Hematopoietic multipotent progenitor cell treated with erythropoietin and hydrocortisone succinate and interleukin-3 and kit ligand, for 15 days (in vitro differentiated cells): ENCODE measurements at places on chromosomes 13 and 19.

DNA sequence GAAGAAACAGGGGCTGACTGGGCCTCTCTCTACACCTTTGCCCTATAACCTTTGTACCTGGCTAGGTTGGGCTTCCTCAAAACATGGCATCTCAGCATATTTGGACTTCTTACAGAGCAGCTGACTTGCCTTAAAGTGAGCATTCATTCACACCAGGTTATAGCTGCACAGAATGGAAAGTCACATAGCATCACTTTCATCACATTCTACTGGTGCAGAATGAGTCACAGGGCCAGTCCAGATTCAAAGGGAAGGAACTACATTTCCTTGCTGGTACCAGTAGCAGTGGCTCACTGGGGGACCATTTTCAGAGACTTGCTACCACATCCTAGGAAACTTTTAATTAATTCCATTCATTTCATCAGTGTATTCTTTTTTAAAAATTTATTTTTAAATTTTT, 20.3 kb upstream of the TPTE2 start:
- DNase-seq, result no peak

- peak; percentile 51 for DNase-seq
These were observed 8.9 kb upstream of the CYP4F3 start for GRCh38 chr19:15631817-15632216.

DNA sequence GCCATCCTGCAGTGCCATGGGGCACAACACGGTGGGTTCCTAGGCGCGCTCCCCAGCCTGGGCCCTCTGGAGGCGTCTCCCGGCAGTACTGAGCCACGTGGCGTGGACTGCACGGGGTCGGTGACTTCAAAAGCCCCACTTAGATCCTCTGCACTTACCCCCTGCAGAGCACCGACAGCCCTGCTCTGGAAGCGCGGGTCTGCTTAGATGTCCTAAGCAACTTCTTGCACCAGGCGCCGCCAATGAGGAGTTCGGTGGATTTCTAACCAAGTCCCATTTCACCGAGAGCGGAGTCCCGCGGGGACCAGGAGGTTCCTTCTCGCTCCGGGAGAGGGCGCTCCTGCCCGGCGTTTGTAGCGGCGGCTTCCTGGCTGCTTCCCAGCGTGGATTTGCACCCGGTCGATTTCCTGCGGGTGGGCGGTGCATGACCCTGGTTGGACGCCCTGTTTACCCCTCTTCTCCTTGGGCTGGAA, 25.2 kb upstream of the ZNF845 start:
- no peak for DNase-seq

DNA sequence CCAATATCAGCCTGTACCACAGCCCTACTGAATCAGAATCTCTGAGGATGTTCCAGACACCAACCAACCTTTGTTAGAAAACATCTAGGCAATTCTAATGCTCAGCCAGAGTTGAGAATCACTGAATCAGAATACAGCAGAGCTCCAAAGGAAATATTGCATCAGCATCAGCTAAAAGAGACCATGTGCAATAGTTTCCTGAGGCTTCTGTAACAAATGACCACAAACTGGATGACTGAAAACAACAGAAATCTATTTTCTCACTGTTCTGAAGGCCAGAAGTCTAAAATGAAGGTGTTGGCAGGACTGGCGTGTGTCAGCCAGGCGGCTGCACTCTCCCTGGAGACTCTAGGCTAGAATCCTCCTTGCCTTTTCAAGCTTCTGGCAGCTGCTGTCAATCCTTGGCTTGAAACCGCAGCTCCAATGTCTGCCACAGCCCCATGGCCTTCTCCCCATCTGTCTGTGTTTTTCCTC, 1.2 kb upstream of the DCT start:
- no peak for DNase-seq

DNA sequence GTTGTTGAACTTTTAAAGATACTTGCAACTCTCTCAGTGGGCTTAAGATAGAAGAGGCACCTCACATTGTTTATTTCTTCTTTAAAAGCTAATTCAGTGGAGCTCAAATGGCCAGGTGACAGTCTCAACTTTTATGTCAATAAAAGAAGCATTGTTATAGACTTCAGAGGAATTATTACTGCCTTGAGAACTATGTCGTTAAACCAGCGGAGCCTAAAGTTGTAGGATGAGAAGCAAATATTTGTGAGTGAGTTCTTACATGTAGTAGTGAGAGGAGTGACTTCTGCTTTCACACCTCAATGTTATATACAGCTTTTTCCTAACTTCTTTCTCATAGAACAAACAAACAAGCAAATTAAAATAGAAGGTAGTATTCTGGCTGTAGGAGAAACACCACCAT, 31.2 kb upstream of the DGKH start:
- no peak for DNase-seq

DNA sequence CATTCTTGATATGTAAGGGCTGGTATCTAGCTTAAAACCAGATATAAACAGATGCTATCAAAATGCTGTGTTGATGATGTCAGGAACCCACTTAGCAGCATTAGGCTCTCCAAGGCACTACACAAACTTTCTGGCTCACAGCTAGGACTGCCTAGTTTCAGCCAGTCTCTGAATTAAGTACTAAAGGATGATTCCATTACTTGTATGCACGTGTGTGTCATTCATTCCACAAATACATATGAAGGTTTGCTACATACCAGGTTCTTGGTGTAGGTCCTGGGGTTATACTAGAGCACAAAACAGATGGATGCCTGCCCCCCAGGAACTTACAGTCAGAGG, 151.5 kb downstream of the RGCC start:
- DNase-seq, result no peak

DNA sequence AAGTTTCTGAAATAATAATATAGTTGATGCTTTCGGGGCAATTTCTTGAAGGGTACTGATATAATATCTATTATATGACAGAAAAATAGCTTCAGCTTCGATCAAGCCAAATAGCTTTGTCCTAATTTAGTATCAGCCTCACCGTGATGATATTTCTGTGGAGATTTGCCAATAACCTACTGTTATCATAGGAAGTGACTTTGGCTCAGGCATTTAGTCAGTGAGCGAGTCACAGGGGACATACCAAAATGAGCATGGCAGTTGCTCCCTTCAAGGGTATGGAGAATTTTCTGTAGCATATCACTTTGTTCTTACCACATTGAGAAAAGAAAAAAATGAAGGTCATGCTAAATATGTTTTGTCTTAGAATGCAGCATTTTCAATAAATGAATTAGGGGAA, 767.6 kb upstream of the SLITRK1 start:
- DNase-seq, result no peak

GRCh38 chr19:30070968-30071632, 129.1 kb downstream of the URI1 start:
- DNase-seq, result no peak

DNA sequence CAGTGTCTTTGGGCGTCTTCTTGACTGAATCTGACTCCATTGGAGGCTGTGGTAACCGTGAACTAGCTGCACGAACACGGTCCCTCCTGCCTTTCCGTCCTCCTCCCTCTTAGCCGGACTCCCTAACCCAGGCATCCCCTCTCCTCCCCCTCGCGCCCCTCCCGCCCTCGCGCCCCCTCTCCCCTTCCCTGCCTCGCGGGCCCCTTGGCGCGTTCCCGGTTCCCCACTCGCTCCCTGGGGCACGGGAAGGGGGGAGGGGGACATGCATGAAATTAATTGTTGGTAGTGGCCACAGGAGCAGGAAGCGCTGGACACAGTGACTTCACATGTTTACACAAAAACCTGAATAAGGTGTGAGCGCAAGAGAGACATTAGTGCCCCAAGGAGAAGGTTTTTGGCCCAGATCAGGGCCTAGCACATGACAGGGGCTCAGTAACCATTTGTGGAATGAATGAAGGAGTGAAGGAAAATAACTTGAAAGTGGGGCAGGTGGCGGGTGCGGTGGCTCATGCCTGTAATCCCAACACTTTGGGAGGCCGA, 279 bp downstream of the DMRTC2 start:
- no peak for DNase-seq

- no peak for DNase-seq
These were observed 81.4 kb downstream of the RAB20 start for GRCh38 chr13:110480161-110480560.

- DNase-seq, result no peak
These were observed 34.6 kb downstream of the CRTC1 start for GRCh38 chr19:18718015-18718526.

DNA sequence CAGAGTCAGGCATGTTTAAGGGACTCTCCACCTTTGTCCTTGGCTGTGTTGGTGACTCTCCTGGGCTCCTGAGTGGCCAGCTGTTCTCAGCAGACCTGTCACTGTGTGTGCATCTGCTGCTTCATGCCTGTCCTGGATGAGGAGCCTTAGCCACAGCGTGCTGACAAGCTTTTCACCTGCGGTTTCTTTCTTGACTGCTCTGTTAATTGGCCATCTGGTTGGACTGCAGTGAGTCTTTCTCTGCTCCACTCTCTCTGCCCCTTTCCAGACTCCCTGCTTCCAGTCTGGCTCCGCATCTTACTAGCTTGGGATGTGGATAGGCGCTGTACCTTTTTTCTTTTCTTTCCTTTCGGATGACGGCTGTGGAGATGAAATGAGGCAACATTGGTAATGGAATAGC, 38.8 kb downstream of the POLR1D start:
- no peak for DNase-seq
